NCI-H2081 (cell line): ENCODE measurements at places on chromosomes 12 and 14.

GRCh38 chr12:54262403-54262925 lies 17.5 kb downstream of the CBX5 start:
- no peak for DNase-seq

DNA sequence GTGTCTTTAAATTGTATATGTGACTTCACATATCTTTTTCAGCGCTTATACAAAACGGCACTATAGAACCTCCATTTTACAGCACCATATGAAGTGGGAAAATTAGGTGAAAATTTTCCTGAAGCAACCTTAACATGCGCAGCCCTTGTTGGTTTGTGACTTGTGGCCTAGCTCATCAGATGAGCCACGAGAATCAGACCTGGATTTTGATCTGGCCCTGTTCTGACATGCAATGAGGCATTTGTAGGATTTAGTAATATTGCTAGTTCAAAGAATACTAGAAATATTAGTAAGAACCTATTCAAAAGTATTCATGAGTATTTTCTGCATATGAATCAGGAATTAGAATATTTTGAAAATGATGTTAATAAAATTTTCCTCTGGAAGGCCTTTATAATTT lies 2.9 kb downstream of the CDKN1B start:
- DNase-seq: no peak

GRCh38 chr12:95497031-95497430 lies 23.1 kb downstream of the METAP2 start:
- no peak for DNase-seq

GRCh38 chr12:7935590-7936581 lies at the start of gene SLC2A3:
SLC2A3 (minus strand) TSS chr12:7936187; CDS start chr12:7936034, 153 bp downstream.
- DNase-seq: no peak

DNA sequence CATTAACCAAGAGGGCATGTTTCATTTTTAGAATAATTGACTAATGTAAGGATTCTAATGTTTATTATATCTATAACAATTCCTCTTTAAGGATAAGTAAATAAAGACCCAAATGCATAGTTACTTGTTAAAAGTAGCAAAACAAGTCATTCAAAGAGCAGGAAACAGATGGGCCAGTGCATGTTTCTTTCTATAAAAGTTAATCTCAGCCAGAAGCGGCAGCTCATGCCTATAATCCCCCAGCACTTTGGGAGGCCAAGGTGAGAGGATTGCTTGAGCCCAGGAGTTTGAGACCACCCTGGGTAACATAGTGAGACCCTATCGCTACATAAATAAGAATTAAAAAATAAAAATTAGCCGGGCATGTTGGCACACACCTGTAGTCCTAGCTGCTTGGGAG lies 391.0 kb upstream of the RGS6 start:
- DNase-seq: no peak
